ENCODE measurements at places on chromosomes 12 and 14.

DNA sequence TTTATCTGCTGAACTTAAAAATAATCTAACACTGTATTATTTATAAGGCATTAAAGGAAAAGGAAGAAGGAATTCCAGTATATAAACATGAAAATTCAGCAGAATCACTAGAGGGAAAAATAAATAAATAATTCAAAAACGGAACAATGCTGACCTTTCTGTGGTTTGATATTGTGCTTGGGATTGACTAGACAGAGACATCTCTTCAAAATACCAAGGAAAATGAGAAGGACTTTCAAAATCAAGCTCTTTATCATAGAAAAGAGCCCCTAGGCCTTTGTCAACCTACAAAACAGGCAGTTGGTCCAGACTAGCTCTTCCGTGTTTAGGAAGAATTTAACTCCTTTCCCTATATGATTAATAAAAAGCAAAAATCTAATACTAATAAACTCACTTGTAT lies 6.3 kb upstream of the FLRT2 start:
- DNase-seq, result no peak

GRCh38 chr12:105865886-105866285 lies 272.9 kb downstream of the NUAK1 start:
- no peak for DNase-seq

GRCh38 chr14:106436310-106436905 lies 910.0 kb downstream of the TMEM121 start:
- no peak for DNase-seq

- peak; percentile 68 for DNase-seq
Measured at GRCh38 chr12:49369411-49370145, 2.3 kb downstream of the SPATS2 start.

DNA sequence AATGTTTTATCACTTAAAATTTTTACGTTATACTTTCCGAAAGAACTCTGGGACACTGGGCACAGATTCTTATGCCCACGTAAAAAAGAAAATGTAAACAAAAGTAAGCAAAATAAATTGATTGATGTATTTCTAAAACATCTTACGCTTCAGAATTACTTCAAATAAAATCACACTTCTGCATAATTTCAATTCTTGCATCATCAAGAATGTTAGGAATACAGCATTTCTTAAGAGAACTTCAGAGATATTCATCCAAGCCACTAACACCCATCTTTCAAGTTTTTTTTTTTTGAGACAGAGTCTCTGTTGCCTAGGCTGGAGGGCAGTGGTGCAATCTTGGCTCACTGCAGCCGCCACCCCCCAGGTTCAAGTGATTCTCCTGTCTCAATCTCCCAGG lies 180.6 kb downstream of the MED13L start:
- no peak for DNase-seq

DNA sequence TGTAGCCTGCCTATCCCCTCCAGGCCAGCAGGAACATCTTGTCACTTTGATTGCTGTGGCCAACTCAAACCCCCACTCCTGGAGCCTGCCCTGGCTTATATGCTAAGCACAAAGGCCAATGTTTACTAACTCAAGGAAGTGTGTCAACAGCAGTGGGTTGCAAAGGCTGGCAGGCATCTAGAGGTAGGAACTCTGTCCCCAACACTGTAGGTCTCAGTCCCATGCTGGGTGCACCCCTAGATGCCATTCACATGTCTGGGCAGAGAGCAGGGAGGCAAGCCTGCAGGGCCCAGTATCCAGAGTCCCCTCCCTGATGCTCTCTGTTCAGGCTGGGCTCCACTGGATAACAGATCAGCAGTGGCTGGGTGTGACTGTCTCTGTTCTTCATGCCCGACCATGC lies 1.6 kb upstream of the HPD start:
- DNase-seq, result no peak

DNA sequence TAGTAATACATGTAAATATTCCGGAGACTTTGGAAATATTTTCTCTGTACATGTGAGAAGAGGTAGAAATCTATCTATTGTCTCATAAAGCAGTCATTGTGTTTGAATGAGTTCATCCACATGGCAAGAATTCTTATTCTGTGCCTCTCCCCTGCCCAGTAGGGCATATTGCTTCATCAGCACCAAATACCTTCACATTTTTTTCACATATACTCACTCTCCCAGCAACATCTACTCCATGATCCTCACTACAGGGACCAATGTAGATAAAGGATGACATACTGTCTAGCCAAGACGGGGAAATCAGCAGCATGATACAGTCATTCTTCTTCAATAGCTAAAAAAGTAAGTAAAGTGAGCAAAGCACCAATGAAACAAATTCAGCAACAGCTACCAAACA lies 1.3 kb upstream of the TAS2R14 start:
- peak; percentile 87 for DNase-seq

DNA sequence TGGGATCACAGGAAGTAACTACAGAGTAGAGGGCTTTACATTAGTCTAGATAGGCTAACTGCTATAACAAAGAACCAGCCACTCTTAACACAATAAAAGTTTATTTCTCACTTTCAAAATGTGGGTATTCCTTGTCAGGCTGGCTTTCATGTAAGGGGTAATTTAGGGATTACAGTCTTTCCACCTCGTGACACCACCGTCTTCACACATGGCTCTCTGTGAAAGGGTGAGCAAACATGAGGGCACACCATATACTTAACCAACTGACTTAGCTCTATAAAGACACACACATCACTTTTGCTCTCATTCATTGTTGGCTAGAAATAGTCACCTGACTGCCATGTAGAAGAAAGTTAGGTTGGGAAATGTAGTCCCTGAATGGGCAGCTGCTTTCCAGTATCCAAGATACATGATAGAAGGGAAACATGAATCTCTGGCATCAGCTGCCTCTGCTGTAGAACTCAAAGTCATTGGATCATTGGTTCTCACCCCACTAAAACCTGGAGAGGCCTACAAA lies 66.1 kb upstream of the CRY1 start:
- no peak for DNase-seq

DNA sequence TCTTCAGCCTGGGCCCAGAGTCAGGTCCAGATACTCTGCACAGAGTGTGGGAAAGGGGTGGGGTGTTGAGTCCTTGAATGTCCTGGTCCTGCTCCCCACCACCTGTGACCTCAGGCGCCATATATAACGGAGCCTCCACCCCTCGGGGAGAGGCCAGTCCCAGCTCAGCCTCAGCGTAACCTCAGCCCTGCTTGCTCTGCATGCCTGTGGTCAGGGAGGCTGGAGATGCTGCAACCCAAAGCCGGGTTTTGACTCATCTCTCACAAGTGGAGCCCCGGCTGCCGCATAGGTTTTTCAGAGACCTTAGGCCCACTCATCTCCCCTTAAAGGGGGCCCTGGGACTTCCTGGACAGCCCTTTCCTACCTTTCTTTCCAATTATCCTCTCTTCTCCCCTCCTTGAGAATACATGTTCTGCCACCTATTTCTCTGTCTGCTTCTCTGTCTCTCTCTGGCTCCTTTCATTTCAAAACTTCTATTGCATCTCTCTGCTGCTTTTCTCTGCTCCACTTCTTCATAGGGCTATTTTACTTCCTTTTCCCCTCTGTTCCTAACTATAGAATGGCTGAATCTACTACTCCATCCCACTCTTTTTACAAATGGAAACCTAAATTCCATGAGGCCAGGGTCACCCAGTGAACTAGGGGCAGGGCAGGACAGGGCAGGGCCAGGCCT lies 1.2 kb downstream of the ITGB7 start:
- peak; percentile 92 for DNase-seq

DNA sequence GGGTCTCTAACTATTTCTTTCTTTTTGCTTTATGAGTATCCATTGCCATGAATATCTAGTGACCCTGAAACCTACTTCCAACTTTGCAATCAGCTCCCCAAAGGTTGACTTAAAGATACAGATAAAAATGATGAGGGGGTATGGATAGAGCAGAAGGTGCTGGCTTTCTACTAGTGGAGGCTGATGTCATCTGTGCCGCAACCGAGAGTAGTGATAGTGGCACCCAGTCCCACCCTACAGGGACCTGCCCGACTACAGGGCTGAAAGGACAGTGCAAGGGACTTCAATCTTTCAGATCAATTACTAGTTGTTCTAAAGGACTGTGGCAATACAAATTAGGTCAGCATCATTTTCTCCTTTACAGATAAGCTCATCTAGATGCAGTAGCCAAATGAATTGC lies 806.0 kb downstream of the VRK1 start:
- no peak for DNase-seq

DNA sequence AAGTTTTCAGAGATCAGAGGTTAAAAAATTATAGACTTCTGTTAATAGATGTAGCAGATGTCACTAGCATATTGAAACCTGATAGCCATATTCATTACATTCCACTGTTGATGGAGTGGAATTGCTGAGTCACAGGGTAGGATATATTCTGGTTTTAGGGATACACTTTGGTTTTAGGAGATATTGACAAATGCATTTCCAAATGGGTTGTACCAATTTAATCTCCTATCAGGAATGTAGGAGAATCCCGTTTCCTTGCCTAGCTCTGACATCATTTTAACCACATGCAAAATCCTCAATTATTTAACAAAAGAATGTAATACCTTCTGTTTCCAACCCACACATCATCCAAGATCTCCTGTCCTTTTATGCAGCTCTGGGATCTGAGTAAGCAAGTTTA lies 30.7 kb upstream of the ESR2 start:
- peak; percentile 41 for DNase-seq

- DNase-seq, result no peak
Measured at GRCh38 chr14:80605536-80605935, 336.0 kb downstream of the CEP128 start.

GRCh38 chr12:116480210-116480810 lies 78.9 kb upstream of the MAP1LC3B2 start:
- no peak for DNase-seq

DNA sequence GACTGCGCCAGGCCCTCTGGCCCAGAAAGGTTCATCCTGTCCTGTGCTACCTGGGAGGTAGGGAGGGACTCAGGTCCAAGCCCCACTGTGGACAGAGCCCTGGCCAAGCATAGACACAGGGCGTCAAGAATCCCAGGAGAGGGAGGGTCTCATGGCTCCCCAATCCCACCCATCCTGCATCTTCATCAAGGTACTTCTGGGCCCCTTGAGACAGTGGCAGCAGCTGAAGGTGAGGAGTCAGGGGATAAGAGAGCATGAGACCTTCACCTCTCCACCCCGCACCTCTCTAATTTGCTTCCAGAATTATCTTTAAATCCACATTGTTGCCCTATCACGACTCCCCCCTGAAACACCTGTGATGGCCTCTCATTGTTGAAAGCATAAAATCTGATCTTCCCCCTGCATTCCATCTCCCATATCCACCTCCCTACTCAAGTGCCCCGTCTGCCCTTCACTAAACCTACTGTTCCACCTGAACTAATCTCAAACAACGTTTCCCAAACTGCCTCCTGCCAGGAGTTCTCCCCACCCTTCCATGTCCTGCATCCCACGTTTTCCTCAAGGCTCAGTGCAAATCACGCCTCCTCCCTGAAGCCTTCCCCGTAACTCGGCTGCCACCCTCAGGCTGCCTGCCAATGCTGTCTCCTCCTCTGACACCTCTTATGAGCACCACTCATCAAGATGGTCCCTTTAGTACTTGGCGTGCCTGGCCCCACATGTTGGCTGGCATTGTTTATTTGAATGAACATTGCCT lies 27.1 kb downstream of the KRT18 start:
- DNase-seq, result peak; percentile 74

DNA sequence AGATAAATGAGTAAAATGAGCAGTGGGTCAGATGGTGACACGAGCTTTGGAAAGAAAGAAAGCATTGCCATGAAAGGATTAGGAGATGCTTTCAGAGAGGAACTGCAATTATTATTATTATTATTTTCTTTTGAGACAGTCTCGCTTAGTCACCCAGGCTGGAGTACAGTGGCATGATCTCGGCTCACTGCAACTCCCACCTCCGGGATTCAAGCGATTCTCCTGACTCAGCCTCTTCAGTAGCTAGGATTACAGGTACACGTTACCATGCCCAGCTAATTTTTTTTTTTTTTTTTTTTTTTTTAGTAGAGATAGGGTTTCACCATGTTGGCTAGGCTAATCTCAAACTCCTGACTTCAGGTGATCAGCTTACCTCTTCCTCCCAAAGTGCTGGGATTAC lies 77.4 kb downstream of the ST8SIA1 start:
- no peak for DNase-seq

- no peak for DNase-seq
Measured at GRCh38 chr12:84113666-84114065, 798.9 kb downstream of the SLC6A15 start.

- DNase-seq, result no peak
Measured at GRCh38 chr12:127538316-127538715, 728.7 kb upstream of the TMEM132C start.

GRCh38 chr12:93080994-93081809 lies 152.1 kb upstream of the EEA1 start:
- DNase-seq, result peak; percentile 36

DNA sequence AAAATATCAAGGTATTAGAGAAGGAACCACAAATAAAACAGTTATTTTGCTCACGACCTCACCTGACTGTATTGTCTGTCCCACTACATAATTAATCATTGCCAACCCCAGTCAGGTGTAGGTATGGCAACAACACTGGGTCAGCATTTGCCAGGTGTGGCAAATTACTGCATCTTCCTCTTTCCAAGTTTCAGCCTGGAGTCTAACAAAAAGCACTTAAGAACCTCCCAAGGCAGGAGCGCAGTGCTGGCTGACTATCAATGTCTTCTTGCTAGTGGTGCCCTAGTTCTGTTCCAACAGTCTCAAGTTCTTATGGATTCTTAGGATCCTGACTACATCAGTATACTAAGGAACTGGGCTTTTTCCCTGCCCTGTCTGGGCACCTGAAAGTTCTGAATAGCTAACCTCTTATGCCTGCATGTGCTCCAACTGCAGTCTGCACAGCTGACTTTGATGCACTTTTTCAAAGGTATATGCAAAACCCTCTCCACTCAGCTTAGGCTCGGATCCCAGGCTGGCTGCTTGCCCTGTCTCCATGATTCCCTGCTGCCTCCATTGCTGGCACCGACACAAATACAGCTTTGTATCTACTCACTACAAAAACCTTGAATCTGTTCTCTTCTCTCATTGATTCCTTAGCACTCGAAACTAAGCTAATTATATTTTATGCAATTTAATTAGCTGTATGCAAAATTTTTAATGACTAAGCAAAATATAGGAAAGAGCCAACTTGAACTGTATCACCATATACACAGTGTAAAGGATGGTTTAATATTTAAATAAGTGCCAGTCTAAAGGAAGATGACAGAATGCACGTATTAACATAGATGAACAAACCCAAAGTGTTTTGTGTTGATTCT lies 113.3 kb downstream of the PRKD1 start:
- DNase-seq, result no peak

- peak; percentile 64 for DNase-seq
Measured at GRCh38 chr12:79681008-79681590, 9.7 kb downstream of the PAWR start.

GRCh38 chr12:46179693-46180452 lies 89.0 kb downstream of the SLC38A1 start:
- no peak for DNase-seq

GRCh38 chr14:26577711-26578110 lies 20.1 kb downstream of the NOVA1 start:
- no peak for DNase-seq

GRCh38 chr12:89326239-89327040 lies 25.9 kb downstream of the DUSP6 start:
- no peak for DNase-seq

DNA sequence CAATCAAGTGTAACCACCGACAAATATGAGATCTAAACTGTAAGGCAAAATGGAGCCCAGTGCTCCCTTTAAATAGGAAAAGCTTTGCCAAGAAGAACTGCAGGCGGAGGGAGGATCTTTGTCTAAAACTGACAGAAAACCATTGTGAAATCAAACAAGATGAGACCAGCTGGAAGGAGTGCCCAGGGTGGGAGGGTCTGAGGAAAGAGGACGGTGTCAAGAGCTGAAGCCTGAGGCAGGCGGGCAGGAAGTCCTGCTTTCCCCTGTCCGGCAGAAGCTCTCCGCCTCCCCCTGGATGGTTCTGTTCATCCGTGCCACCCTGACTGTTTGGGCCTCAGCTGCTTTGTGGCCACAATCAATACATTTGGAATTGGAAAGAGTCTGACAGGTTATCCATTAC lies 37.5 kb downstream of the CDC42BPB start:
- DNase-seq, result no peak
